GM04504 (cell line): ENCODE measurements at places on chromosomes 16 and 17.

DNA sequence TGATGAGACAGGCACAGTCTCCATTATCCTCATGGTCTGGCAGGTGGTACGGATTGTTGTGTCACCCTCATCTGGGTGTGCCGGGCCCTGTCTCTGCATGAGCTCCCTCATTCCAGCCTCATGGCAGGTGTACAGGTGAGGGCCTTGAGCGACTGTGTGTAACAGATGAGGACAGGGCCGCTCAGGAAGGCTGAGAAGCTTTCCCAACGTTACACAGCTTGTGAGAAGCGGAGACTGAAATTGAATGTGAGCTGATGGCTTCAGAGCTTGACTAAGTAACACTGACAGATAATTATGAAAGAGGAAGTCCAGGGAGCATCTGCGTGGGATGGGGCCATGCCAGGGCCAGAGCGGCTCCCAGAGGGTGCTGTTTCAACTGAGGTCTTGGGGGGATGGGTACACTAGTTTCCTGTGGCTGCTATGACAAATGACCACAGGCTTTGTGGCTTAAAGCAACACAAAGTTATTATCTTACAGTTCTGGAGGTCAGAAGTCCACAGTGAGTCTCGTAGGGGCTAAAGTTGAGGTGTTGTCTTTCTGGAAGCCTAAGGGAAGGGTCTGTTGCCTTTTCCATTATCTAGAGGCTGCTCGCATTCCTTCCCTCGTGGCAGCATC lies 36.7 kb downstream of the CMIP start:
- DNase-seq, result no peak

DNA sequence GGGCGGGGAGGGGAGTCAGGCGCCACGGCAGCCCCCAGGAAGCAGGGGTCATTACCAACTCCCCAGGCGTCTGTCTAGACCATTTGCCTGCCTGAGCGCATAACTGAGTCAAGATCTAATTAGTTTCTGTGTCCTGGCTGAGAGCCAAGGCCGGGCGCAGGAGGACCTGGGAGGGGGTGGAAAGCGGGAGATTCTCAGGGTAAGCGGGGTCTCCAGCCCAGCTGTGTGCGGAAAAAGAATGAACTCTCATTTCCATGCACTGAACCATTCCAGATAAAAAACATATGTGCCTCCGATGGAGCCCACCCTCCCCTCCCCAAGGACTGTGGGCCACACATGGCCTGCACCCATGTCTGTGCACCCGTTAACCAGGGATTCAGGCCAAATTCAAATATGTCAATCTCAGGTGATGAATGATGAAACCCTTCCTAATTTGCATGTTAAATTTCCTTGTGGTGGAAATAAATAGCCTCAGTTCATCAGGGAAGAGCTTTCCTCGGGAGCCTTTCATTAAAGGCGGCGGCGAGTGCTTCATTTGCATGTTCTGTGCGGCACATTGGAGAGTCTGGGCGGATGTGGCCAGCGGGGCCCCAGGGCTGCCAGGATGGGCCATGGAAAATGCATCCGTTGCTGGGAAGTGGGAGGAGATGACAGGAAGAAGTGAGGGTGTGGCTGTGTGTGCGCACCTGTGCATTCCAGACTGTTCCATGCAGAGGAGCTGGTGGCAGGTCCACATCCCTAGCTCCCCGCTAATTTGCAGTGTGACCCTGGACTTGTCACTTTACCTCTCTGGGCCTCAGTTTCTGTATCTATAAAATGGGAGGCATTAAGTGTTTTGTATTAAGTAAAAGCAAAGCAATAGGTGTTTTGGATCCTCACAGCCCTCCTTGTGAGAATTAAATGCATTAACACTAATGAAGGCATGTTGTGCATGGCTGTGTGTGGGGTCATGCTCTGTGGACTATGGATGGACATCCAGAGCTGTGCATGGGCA lies 151.1 kb downstream of the SDK2 start:
- no peak for DNase-seq

DNA sequence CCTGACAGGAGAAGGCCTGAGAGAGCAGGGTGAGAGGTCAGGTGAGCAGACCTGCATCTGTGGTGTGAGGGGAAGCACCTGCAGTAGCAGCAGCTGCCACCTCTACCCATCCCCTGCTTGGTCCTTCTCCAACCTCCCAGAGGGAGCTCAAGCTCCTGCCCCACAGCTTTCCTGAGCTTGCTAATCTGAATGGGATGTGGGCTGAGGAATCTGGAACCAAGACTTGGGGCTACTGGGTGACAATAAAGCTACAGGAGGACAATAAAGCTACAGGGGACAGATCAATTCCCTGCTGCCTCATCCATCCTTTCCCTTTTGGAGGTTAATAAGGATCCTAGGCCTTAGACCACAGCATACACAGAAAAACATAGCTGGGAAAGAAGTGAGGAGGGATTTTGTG lies 4.9 kb upstream of the TBX4 start:
- DNase-seq, result no peak

DNA sequence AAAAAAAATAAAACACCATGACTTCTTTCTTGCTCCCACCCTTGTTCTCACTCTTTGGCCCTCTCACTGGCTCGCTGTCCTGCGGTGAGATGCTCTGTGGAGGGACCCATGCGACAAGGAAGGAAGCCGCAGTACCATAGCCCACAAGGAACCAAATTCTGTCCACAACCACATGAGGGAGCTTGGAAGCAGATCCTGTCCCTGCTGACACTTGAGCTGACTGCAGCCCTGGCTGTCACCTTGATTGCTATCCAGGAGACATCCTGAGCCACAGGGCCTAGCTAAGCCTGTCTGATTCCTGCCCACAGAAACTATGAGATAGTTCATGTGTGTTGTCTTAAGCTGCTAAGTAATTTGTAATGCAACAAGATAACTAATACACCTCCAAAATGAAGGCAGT lies 4.8 kb upstream of the MT2A start:
- DNase-seq, result no peak

- no peak for DNase-seq
These were observed 76.7 kb downstream of the CCT6B start for GRCh38 chr17:34884597-34884996.

- DNase-seq, result no peak
These were observed 73.3 kb downstream of the KIF2B start for GRCh38 chr17:53896047-53896446.

GRCh38 chr17:61406971-61407911 lies 7.6 kb downstream of the TBX2 start:
- no peak for DNase-seq

DNA sequence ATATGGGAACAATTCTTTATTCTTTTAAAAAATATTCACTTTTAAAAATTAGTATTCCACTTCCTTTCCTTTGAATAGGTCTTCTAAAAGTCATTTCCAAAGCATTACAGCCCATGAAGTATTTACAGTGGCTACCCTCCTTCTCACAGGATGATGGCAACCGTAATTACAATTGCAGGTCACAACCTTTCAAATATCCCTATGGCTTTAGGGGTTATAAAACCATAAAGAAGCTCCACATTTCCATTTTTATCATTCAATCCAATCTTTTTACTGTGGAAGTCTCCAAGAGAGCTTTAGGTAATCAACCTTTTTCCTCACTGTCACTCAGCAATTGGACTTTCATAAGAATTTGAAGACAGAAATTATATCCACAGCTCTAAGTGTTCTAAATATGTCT lies 488.9 kb upstream of the CA10 start:
- DNase-seq, result no peak

GRCh38 chr16:88672776-88673175 lies 9.9 kb upstream of the MVD start:
- no peak for DNase-seq

DNA sequence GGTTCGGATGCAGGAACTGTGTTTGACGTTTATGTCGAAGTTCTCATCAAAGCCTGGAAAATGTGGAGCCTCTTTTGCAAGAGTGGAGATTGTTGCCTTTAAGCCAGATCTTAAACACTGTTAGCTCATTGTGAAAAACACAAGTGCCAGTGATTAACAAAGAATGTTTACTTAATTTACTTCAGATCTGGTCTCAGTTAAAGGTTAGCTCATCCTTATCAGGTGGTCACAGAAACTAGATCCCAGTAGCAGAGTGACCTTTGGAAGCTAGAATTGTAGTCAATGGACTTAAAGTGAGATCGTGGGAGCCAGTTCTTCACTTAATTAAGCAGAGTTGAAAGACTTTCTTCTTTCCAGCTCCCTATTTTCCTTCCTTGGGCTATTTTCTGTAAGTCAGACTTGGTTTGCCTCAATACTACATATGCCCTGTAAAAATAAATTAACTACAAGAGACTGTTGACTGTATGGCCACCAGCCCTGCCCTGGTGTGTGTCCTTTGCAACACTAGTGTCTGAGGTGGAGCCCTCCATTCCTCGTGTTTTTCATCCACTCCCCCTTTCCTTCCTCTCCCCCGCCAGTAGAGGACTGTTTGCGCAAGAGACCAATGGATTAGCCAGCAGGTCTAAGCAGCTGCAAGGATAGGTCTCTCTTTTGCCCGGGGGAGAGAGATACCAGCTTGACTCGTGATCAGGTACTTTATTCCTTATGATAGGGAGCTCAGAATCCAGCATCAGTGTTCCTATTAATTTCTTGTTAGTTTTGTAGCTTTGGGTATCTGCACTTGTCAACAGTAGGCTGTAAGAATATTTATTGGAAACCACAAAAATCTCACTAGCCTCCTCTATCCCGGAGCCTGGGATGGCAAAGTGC lies 20.2 kb downstream of the FBXO39 start:
- DNase-seq, result no peak

DNA sequence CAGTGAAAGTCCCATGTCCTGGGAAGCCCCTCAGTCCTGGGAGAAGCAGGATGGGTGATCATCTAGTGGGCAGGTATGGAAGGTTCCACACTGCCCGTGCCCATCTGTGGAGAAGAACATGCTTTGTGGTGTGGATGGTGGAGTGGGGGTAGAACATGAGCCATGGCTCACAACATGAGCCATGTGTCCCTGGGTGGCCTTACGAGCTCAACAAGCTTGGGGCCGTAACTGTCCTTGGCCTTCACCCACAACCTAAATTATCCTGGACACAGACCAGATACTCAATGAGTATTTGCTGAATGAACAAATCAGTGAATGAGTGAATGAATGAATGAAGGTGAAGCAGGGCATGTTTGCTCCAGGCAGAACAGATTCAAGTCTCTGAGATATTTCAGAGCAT lies 13.5 kb downstream of the SOX8 start:
- DNase-seq, result no peak

GRCh38 chr17:79836972-79837887 lies 2.0 kb downstream of the CBX4 start:
- no peak for DNase-seq

- DNase-seq, result no peak
These were observed 1.7 kb downstream of the KRT222 start for GRCh38 chr17:40663252-40663651.

- no peak for DNase-seq
These were observed 109.9 kb upstream of the CORO6 start for GRCh38 chr17:29732613-29733012.

DNA sequence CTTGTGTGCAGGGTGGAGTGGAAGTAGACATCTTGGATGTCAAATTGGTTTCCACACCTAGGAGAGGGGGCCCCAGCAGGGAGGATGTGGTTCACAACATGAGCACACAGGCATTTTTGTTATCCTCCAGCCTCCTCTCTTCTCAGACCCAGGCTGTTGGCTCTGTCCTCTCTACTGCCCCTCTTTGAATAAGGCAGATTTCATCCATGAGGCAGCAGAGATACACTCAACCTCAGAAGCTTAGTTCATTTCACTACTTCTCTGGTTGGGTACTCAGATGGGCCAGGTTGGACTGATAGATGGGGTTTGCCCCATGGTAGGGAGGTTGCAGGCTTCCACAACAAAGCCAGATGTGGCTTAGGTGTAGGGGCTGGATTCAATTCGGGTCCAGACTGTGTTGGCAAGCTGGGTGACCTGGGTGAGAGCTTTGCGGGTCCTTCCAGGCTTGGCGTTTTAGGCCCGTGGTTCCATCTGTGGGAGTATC lies 22.2 kb upstream of the NFATC3 start:
- DNase-seq, result no peak

DNA sequence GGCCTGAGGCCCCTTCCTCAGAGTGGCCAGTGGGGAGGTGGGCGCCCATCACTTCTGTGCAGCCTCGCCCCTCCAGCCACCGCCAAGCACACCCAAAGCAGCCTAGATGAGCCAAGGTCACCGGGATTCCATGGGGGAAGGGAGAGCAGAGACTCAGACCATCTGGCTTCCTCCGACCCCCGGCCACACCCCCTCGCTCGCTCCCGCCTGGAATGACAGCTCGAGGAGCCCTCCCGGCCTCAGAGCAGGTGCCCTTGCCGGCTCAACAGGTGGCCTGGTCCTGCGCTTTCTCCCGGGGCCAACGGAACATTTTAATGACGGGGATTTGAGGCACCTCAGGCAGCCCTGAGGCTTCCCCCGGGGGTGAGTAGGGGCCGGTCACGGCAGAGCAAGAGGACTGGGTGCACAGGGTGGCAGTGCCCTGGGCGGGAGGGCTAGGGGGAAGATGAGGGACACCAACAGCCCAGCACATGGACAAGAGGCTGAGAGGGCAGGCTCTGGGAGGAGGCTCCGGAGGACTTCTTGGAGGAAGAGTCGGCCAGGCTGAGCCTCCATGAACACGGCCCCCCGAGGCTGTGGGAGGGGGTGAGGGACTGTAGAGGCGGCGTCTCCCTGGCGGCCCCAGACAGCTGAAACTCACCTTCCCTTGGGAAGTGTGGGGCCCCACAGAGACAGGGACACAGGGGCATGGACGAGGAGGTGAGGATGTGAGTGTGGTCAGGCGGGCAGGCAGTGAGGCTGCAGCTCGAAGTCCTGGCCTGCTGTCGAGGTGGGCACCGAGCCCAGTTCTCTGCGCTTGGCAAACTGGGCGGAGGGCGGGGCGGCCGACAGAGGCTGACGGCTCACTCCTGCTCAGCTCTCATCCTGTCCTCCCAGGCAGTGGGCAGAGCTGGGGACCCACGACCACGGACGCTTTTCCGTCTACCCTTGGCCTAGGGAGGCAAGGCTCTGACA lies 12.5 kb upstream of the C1QTNF8 start:
- no peak for DNase-seq

GRCh38 chr16:57714047-57714446 lies 19.4 kb downstream of the DRC7 start:
- no peak for DNase-seq

DNA sequence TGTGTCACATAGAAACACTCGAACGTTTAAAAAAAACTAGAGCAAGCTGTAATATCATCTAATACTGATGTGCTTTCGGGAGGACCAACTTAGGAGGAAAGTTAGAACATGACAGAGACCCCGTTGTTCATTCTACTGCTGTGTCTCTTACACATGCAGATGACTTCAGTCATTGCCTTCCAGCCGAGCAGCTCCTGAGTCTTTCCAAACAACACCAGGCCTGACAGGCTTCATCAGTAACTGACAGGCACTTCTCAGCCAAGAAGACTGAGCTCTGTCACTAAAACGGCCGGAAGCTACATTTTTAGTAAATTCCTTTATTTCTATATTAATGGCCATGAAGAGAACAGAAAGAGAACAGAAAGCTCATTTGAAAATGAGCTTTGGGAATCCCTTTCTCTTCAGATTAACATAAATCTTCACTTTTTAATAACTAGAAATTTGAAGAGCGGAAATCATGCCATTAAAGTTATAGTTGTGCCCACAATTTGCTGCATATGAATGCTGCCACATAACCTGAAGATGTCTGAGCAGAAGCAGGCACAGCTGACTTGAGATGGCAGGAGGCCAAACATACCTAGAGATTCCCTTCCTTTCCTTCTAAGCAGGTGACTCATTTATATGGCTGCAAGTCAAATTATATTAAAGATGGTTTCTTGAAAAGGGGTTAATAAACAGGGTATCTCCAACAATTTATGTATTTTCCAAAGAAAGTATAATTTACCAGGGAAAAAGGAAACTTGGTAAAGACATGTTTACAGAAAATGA lies 148.9 kb downstream of the ITFG1 start:
- DNase-seq, result no peak
